ENCODE measurements at places on chromosomes 2 and 18. TPM values are rescaled to one million over a fixed set of nuclear protein-coding genes. Genes with fewer than 3 reads are reported as not detected.

DNA sequence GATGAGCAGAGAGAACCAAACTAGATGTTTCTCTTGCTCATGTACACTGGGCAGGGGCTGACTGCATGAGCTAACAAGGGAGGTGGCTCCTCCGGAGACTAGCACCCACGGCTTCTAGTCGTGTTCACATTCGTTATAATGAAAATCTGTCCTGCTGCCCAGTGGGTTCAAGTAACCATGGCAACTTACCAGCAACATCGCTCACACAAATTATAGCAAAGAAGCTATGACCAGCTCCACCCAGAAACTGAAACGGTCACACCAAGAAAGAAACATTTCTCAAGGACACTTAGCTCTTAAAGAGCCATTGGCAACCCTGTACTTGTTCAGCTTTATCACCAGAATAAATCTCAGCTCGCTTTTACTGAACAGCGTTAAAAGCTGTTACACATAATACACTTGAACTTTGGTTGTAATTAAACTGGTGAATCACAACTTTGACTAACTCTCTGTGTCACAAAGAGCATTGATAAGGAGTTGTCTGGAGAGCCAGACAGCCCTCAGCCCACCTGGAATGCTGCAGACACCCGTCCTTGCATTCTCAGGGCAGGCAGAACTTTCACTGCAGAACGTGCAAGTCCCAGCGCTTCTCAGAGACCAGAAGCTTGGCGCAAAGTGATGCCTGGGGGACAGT, 141.2 kb downstream of the PID1 start:
- no peak for DNase-seq

The DSG2 gene
- total RNA-seq = 75.2 TPM

- no peak for DNase-seq
These were observed 109.7 kb upstream of the CNTNAP5 start for GRCh38 chr2:123915380-123915779.

- no peak for DNase-seq
These were observed 13.9 kb downstream of the MAL start for GRCh38 chr2:95039363-95039762.

DNA sequence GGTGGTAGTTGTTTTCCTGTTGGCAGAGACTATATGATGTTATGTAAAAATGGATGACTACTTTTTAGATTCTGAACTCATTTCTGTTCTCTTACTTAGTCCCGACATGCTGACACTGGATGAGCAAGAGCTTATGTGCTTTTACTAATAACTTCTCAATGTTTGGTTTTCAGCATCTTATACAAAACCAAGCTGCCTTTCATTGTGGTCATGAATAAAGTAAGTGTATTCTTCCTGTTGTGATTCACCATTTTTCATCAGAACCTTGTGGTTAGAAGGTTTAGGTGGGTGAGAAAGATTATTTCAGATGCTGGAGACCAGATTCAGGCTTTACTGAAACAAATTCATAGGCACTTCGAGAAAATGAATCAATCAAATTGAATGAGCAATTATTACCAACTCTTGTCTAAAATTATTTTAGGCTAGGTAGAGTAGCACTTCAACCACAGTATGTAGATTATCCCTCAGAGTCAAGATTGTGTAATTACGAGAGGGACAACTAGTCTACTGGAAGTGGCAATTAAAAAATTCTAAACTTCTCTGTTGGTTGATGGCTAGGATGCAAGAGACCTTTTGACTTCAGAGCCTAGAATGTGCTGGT, 9.3 kb downstream of the GPN1 start:
- DNase-seq = no peak

GRCh38 chr2:3071685-3072263, 305.8 kb downstream of the EIPR1 start:
- DNase-seq = no peak

The GPR17 gene
- not detected for total RNA-seq

- no peak for DNase-seq
These were observed 287.3 kb upstream of the REV1 start for GRCh38 chr2:99776906-99777646.

DNA sequence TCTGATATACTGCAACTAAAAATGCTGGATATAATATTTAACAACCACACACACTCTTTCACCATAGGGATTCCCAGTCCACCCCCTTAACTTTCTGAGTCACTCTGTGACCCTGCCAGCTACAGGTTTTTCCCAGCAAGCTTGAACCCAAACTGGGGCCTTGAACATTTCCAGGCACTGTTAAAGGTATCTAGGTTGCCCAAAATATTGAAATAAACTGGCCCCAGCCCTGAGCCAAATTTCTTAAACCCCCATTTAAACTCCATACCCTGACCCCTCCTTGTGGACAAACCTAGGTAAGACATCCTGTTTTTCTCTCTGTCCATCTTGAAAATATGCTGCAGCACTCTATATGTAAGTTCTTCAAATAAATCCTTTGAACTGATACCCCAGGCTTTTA, 19.7 kb upstream of the DCTN1 start:
- DNase-seq = no peak

The LIPG gene
- total RNA-seq = 0.94 TPM

DNA sequence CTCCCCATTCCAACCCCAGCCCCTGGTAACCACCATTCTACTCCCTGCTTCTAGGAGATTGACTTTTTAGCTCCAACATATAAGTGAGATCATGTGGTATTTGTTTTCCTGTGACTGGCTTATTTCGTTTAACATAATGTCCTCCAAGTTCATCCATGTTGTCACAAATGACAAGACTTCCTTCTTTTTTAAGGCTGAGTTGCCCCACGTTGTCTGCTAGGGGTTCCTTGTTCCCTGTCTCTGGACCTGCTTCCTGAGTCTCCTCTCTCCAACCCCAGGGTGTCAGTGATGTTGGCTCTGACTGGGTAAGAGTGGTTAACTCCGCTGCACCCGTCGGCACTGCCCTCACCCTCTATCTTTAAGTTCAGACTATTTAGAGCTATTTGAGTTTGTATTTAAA, 175.2 kb downstream of the SH3RF3 start:
- DNase-seq = no peak

The DLX2 gene
- not detected for total RNA-seq

DNA sequence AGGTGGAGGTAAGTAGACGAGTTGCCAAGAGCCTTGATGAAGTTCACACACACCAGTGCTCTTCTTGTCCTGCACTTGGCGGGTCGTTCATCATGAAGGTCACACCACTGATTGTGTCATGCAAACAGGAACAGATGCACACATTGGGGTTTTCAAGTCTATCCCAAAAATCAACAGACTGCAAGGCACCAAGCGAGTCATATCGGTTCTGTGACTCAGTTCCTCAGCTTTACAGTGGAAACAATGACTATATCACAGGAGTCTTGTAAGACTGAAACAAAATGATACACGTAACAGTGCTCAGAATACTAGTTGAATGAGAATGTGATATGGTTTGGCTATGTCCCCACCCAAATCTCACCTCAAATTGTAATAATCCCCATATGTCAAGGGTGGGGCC, 526.9 kb upstream of the ID2 start:
- DNase-seq = no peak

The NETO1 gene
- total RNA-seq = 0.48 TPM

- no peak for DNase-seq
These were observed 16.1 kb upstream of the OTOS start for GRCh38 chr2:240156435-240157146.

DNA sequence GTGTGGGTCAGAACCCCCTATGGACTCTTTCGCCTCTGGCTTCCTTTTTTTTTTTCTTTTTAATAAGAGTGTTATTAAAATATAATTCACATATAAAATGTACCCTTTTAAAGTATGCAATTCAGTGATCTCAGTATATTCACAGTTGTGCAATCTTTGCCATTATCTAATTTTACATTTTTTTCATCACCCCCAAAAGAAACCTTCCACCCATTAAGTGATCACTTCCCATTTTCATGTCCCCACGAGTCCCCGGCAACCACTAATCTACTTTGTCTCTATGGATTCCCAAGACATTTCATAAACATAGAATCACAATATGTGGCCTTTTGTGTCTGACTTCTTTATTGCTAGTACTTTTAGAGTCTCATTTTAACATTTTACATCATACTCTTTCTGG, 38.7 kb upstream of the ANXA4 start:
- no peak for DNase-seq

DNA sequence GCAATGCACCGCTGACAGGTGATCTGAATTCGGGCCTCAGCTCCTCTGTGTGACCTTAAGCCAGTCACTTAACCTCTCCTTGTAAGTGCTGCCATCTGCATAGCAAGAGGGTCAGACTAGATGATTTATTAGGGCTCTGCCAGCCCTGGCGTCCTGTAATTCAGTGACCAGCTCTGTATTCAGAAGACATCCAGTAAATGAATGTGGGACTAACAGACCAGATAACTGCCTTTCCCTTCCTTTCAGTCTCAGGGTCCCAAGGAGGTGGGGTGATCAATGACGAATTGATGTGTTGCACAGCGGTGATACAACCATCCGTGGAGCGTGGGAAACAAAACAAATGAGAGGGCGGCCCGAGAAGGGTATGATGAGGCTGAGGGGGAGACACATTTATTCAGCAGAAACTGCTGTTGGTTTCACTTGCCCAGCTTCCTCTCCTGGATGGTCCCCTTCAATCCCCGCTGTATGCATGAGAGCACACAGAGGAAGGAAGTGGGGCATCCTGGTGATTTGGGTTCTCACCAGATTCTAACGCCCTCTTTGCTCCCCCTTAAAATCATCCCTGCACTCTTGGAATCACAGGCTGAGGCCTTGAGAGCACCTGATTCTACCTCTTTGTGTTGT, 92.8 kb downstream of the VIT start:
- DNase-seq = no peak

DNA sequence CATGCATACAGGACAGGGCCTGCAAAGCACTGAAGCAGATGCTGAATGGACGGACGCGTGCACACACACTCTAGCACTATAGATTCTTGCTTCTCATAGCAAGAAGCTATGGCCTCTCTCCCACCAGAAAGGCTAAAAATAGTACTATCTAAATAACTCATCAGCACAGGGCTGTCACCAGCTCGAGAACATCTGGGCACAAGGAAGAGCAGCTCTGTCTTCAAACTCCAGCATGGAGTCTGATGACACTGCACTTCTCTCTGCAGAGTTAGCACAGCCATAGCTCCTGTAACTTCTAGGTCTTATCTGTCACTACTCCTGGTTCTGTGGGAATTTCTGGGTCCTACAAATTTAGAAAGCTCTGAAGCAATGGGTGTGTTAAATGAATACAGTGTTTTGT, 123.5 kb downstream of the MYO5B start:
- no peak for DNase-seq

DNA sequence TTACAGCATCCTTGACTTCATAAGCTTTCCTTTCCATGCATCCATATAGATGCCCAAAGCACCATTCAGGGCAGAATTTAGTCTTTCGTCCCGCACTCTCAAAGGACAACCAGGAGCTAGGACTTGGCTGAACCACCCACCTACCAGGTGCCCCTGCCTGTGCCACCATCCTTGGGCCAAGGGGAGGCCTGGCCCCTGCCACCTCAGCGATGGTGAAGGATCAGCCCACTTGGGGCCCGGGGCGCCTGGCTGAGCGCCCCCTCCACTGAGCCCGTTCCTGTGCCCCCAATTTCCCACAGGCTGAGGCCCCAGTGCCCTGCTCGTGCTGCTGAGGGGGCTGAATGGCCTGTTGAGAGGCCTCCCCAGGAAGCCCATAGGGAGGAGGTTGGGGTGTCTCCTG, 33.3 kb upstream of the ALPP start:
- DNase-seq = no peak

- DNase-seq = no peak
These were observed 851.1 kb downstream of the SLC4A3 start for GRCh38 chr2:220478305-220479058.

- no peak for DNase-seq
These were observed 4.1 kb downstream of the MYO1B start for GRCh38 chr2:191249156-191249813.

All from omental fat pad (tissue), 4 donors.